ENCODE measurements at places on chromosomes 7 and 10.

GRCh38 chr10:14302035-14302434 lies 28.7 kb downstream of the FRMD4A start:
- DNase-seq: no peak

DNA sequence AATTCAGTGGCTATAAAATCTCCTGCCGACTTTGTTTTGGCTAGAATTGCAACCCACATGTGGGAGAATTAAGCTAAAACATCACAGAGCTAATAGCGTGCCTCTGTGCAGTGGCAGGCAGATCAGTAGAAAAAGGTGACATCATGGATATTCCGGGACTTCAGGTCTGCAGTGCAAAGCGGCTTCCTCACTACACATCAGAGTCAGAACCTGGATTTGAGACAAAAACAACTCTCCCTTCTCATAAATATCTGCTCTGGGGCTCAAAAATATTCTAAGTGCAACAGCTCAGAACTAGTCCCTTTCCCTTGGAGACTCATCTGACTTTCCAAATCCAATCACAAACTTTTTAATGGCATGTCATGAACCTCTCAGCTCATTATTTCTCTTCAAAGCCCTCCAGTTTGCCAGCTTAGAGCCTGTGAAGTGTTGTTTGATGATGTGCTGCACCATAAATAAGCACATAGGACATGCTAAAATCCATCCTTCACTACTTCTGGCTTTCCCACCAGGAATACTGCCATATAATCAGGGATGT lies 337.1 kb downstream of the RNLS start:
- no peak for DNase-seq

DNA sequence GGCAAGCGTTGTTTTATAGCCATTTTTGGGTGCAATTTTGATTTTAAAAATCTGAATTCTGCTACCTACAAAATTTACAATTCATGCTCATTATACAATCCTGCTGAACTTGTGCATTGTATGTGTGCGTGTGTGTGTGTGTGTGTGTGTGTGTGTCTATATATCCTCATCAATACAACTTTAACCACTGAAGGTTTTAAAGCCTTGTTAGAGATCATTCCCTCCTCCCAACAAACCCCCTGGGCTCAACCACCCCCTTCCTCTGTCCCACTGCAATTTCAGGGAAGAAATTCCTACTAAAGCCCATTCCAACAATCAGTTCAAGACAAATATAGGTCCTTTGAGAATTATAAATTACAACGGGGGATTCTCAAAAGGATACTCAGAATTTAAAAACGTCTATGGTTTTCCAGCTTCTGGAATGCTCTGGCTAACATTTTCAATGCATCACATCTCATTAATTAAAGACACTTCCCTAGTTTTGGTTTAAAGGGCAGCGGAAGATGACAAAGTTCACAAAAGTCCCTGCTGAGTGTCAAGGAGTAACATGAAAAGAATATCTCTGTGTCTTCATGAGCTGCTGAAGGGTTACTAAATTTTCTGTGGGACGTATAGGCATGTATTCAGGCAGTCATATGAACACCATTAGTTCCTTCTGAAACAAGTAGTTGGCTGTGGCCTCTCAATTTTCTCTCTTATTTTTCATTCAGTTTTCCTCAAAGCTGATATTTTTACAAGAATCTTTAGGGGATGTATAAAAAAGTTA lies 889 bp upstream of the SEMA3A start:
- DNase-seq: no peak

GRCh38 chr7:88040694-88041093 lies 106.6 kb downstream of the ADAM22 start:
- DNase-seq: no peak

DNA sequence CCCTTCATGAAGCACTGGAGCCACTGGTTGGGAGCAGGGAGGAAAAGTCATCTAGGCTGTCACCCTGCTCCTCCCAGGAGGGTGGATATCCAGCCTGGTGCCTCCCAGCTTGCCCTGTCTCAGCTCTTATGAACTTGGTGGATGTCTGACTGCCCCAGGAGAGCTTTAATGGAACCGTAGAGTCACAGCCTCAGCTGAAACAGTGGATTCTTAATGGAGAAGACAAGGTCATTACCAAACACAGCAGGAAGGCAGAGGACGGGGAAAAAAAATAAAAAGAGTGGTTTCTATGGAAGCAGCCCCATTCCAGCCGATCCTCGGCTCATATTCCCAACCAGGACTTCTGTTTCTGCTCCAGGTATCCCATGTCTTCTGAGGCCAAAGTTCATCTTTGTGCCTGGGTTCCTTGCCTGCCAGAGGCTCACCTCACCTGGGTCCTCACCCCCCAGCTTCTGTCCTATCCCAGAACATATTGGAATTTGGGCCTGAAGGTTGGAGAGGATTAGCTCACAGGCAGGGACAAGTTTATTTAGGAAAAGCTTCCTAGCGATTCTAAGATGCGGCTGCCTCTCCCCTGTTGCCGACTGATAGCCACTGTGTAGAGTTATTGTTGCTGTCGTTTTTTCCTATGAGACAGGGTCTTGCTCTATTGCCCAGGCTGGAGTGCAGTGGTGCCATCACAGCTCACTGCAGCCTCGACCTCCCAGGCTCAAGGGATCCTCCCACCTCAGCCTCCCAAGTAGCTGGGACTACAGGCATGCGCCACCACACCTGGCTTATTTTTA lies 15.6 kb downstream of the CCL26 start:
- DNase-seq: no peak

DNA sequence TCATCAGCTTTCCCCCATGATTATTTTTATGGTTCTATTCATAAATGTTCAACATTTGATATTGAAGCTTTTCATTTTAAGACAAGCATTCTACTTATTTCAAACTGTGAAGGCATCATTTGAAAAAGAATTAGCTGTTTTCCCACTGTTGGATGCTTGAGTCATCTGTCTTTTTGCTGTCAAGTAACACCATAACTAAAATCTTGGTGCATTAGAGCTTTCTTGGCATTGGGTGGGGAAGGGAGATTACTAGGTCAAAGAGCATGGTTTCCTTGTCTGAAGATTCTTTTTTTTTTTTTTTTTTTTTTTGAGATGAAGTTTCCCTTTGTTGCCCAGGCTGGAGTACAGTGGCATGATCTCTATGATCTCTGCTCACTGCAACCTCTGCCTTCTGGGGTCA lies 68.5 kb downstream of the CTBP2 start:
- no peak for DNase-seq

DNA sequence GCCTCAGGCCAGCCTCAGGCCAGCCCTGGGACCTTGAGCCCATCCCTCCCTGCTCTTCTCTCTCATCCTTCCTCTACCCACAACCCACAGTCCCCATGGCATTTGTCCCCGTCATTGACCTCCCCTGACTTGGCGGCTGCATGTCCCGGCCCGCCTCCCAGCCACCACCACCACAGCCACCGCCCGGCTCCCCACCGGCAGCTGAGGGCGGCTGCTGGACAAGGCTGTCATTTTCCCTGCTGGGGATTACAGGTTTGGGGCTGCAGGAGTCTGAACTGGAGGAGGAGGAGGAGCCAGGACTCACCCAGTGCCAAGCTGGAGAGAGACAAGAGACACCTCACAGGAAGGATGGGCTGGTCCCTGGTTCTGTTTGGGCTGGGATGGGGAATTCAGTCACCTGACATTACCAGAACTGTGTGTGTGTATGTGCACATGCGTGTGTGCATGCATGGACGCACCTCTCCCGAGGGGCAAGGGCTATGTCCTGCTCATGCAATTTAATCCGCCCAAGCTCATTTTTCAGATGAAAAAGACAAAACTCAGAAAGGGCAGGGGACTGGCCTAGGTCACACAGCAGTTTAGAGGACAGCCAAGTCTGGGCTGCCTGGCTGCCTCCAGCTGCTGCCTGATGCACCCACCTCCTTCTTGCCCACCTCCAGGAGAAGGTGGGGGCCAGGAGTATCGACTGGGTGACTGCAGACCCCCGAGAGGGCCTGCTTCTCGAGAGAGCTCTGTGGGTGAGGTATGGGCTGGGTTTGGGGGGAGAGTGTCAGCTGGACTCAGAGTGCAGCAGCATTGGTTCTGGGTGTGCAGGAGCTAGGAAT lies 113.1 kb downstream of the ZMIZ1 start:
- no peak for DNase-seq

DNA sequence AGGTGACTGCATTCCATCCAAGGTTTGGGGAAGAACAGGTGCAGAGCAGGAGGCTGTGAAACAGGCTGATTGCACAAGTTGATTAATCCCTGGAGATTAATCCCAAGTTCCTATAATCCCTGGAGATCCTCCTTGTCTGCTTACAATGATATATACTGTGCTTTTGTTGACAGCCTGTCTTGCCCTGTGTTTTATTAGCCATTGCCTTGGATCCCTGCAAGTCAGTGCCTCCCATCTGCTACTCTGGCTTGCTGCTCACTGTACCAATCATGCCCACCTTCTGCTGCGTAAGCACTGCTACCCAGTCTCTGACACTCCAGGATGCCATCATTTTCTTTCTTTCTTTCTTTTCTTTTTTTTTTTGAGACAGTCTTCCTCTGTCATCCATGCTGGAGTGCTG lies 65.4 kb downstream of the ANKRD61 start:
- no peak for DNase-seq

GRCh38 chr10:8137726-8138125 lies 83.2 kb downstream of the GATA3 start:
- DNase-seq: peak; percentile 76

GRCh38 chr7:96303686-96304443 lies 18.0 kb downstream of the SLC25A13 start:
- DNase-seq: no peak

GRCh38 chr7:91565499-91566401 lies 301.5 kb downstream of the FZD1 start:
- no peak for DNase-seq

DNA sequence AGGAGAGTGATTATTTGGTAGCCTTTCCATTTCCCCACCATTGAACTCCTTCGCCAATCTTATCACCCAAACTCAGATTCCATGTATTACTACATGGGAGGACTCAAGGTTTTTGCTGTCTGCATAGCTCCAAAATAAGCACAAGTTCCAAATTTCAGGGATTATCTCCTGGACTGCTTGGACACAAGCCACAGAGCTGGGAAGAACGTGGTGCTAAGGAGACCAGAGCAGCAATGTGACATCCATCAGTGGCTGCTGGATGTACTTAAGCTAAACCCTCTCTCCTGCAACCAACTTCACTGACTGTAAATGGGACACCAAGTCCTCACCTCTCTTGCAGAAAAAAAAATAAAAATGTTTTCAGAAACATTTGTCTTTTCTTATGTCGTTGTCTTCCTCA lies 56.3 kb downstream of the NRP1 start:
- DNase-seq: no peak

- no peak for DNase-seq
Observed at GRCh38 chr7:123548406-123548805, 9.2 kb downstream of the NDUFA5 start.

GRCh38 chr7:44219371-44220045 lies 18.7 kb downstream of the YKT6 start:
- DNase-seq: no peak

- DNase-seq: no peak
Observed at GRCh38 chr10:102702742-102703141, 11.5 kb downstream of the ARL3 start.

DNA sequence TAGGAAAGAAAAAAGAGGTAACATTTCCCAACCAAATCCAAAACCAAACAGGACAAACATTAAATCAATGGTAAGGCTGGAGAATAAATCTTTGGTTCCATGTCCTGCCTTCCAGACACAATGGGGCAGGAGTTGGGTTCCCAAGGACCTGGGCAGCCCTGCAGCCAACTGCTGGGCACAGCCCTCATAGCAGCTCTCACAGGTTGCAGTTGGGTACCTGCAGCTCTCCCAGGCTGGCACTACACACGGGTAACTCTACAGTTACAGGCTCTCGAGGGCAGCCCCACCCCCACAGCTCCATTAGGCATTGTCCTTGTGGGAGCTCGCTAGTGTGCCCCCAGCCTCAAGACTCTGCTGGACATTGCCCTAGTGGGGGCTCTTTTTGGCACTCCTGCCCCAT lies 7.5 kb downstream of the GRB10 start:
- DNase-seq: no peak

DNA sequence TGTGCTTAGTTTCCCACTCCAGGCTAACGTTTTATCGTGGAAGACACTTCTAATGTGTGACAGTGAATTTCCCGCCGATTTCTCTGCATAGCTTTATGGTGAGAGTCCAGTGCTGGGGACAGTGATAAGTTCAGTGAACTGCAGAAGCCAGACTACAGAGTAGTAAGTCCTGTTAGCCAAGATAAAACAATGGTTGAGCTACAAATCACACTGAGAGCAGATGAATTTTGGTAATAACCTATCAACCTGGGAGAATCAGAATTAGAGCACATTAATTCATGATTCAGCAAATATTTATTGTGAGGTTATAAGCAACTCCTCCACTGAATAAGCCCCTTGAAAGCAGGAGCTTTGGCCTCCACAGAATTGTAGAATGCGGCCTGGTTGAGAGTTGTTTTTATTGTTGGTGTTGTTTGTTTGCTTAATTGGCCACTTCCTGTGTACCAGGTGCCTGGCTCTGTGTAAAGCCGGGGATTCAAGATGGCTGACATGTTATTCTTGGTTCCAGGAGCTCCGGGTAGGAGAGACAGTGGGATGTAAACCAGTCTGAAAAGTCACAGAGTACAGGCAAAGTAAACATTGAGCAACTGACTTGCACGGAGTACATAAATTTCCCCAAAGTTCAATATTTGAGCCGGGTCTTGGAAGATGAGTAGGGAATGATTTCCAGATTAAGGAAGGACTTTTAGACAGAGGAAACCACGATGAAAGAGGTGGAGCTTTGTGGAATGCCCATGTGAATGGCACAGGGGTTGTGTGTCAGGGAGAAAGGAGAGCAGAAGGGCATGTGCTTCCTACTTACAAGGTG lies 112.7 kb downstream of the SNX10 start:
- DNase-seq: no peak

DNA sequence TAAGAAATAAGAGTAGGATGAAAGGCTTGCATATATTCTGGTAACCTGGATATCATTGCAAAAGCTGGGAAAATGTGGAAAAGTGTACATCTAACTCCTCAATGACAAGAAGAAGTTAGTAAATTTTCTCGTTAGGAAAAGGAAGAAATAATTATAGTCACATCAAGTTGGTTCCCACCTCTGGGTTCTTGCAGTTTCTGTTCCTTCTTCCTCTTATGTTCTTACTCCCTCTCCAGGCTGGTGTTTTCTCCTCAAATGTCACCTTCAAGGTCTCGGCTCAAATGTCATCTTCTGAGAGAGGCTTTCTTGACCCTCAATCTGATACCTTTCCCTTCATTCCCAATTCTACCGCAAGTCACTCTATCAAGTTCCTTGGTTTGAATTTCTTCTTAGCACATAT lies 64.4 kb downstream of the ENTPD1 start:
- no peak for DNase-seq

DNA sequence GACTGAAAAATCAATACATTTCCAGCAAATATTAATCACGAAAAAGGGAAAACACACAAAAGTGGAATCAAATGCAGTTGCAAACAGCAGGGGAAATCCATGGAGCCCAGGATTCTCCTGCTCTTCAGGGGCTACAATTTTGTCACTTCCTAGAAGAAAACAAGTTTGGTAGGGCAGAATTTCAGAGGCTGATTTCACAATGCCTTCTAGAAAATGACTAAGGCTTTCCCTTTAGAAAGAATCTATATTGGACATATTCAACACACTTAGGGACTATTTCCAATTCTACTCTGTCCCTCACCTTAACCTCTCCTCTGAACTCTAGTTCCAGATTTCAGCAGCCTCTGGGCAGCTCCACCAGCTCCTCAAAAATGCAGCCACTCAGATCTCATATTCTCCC lies 111.3 kb downstream of the HECTD2 start:
- no peak for DNase-seq

Data from hematopoietic multipotent progenitor cell (in vitro differentiated cells).